Calu3 (cell line): ENCODE measurements at places on chromosomes 16 and 17. TPM values are rescaled to one million over a fixed set of nuclear protein-coding genes. Genes with fewer than 3 reads are reported as not detected.

DNA sequence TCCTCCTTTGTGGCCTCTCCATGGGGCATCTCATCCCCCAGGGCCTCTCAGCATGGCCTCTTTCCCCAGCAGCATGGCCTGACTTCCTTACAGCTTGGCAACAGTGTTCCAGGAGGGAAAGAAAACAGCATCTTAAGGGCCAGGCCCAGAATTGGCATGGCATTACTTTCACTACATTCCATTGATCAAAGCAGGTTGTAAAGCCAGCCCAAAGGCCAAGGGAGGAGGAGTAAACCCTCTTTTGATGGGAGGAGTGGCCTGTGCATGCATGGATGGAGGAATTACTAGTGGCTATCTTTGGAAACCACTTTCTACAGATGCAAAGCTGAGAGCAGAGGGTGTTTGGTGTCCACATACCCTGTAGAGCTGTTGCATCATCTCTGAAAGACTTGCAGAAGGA, 149.4 kb downstream of the AIPL1 start:
- DNase-seq, result no peak

DNA sequence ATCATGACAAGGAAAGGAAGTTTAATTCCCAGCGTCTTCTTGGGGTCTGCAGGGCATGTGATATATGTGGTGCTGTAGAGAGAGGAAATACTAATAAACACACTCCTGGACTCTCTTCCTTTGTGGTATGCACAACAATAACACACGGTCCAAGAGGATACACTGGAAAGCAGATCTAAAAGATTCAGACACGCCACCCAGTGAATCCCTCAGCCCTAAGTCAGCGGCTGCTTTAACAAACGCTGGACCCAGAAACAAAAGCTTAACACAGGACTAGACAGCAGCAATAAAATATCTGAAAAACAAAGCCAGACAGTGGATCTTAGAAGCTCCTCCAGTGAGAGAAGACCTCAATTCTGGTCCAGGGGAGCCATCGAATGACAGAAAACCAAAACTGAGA, 13.1 kb downstream of the CFAP20 start:
- no peak for DNase-seq

- no peak for DNase-seq
Measured at GRCh38 chr17:39402890-39403605, 1.6 kb upstream of the FBXL20 start.

Gene AANAT
- not detected in 2 replicates for total RNA-seq

Gene MED9
- total RNA-seq, result 12.3 and 12.7 TPM in 2 replicates

DNA sequence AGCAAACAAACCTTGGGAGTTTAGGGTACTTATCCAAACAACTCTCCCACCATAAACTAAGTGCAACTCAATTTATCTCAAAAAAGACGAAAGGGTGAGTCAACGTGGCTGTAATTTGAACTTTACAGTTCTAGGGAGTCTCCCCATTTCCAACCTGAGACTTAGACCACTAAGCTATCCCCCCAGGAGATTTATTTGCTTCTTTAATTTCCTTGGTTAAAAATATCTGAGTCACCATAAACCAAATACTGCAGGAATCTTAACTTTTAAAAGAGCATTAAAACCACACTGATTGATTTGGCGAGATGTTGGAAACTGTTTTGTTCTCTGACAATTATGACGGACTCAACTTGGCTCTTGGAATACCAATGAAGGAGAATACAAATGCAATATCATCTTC, 299.3 kb upstream of the SOX9 start:
- no peak for DNase-seq

Gene SPEM2
- not detected in 2 replicates for total RNA-seq

Gene CCL16
- total RNA-seq, result not detected in 2 replicates

- DNase-seq, result no peak
Measured at GRCh38 chr17:67459985-67460384, 82.9 kb downstream of the PITPNC1 start.

GRCh38 chr17:3884188-3884587, 8.7 kb downstream of the CAMKK1 start:
- no peak for DNase-seq

Gene SOCS1
- 4.8 and 5.8 TPM in 2 replicates for total RNA-seq

GRCh38 chr16:82061861-82062525, 26.9 kb downstream of the HSD17B2 start:
- peak; percentile 59 for DNase-seq

GRCh38 chr17:14121952-14122351, 52.6 kb downstream of the COX10 start:
- no peak for DNase-seq

- DNase-seq, result no peak
Measured at GRCh38 chr17:47739150-47739549, 6.1 kb downstream of the TBX21 start.

- DNase-seq, result no peak
Measured at GRCh38 chr17:6660805-6661463, 9.4 kb downstream of the C17orf100 start.
